ENCODE measurements at places on chromosomes 4 and X.

- DNase-seq: no peak
Observed at GRCh38 chr4:21962691-21963090, 14.1 kb upstream of the KCNIP4 start.

DNA sequence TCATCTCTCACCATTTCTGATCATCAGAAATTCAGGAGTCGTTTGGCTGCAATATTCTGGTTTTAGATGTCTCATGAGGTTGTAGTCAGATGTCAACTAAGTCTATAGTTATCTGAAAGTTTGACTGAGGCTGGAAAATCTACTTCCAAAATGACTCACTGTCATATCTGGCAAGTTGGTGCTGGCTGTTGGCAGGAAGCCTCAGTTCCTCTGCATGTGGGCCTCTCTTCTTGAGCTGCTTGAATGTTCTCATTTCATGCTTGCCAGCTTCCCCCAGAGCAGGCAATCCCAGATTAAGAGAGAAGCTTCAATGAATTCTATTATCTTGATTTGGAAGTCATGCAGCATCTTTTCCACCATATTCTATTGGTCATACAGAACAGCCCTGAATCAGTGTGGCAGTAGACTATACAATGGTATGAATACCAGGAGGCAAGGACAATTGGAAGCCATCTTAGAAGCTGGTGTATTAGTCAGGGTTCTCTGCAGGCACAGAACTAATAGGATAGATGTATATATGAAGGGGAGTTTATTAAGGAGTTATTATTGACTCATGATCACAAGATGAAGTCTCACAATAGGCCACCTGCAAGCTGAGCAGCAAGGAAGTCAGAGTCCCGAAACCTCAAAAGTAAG lies 46.8 kb upstream of the ELF2 start:
- no peak for DNase-seq

DNA sequence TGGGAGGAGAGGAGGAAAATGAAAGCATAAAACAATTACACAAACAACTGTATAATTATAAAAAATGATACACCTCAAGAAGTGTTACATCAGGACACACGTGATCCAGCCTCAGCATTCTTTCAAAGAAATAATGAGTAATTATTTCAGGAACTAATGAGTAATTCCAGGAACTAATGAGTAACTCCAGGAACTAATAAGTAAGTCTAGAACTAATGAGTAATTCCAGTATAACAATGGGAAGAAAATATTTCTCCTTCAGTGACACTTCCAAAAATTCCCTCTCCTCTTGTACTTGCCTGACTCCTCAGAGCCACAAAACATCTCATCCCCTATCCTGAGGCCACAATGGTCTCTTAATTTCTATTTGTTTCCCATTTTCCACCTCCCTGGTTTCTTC lies 63.5 kb upstream of the COL25A1 start:
- no peak for DNase-seq

DNA sequence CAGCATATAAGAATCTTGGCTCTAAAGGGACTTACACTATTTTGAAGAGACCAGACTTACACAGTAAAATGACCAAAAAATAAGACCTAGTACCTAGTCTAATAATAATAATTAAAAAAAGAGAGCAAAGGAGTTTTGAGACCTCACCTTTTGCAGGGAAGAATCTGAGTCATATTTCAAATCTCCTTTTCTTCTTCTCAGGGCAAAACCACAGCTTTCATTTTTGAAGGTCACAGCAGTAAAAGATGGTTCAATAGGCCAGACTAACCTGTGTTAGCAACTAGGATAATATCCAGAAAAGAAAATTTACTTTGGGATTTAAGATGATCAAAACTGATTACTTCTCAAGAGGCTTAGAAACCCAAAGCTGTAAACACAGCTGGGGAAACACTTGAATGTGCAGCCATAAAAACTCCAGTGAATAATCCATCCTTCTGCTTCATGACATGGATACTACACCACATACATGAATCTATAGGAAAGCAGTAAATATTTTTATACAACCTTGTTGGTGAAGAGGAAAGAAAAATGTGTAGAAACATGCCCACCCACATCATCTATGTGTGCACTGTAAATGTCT lies 25.9 kb upstream of the LNX1 start:
- DNase-seq: no peak

- DNase-seq: no peak
Observed at GRCh38 chr4:23710298-23710697, 179.5 kb downstream of the PPARGC1A start.

DNA sequence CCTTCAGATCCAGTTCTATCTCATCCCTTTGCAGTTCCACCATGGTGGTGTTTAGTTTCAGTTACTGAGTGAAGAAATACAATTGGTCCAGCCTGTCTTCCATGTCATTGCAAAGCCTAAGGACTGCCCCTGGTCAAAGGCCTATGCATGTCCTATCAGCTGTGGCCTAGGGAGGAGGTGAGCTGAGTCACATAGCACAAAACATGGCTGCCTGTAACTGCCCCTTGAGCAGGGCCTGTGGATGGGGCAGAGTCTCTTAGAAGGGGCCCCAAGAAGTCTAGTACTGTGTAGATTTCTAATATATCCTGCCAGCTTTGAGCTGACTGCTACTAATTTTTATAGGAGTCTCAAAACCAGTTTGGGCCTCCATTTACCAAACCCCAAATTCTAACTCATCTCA lies 296.7 kb downstream of the FBXW7 start:
- no peak for DNase-seq

GRCh38 chr4:996997-997374 lies 3.8 kb upstream of the SLC26A1 start:
- DNase-seq: no peak

- no peak for DNase-seq
Observed at GRCh38 chr4:101039367-101039766, 308.0 kb downstream of the PPP3CA start.

- DNase-seq: no peak
Observed at GRCh38 chrX:100745806-100746537, 14.1 kb upstream of the SYTL4 start.

DNA sequence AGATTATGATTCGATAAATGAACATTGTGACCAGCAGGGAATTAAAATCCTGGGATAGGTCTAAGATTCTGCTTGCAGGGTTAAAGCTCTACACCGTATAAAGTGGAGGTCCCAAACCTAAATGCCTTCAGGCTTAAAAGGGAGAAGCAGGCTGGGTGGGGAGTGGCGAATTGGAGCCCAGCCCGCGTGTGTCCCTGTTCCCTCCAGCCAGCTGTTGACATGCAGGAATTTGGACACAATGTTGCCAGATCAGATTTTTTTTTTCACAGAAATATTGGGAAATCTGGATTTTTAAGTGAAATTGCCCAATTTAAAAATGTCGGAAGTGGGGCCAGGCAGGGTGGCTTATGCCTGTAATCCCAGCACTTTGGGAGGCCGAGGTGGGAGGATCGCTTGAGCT lies 60.5 kb downstream of the ELF4 start:
- no peak for DNase-seq

DNA sequence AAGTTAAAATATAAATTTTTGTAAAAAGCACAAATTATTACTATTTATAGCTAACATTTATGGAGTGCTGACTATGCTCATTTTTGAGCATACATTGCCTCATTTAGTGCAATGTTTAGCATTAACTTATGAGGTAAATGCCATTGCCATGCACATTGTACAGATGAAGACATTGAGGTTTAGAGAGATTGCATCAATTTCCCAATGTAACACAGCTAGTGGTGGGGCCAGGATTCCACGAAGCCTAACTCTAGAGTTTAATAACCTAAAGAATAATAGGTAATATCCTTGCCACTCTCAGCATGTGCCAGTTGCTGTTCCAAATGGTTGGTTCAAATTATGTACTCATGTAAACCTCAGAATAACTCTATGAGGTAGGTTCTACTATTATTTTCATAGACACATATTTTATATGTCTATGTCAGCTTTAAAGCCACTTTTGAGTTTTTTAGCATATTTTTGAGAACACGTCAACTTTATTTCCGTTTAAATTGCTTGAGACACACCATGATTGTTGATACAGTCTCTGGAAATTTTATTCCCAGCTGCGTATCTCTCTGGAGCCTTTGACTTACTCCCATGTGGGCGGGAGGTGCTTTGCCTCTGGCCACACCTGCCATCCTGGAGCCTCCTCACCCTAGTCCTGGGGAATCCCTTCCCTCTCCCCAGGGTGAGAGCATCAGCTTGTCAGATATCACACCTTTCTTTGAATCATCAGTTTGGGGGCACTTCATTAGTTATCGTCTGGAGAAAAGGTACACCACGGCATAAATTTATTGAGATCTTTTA lies 10.8 kb upstream of the ADH1A start:
- no peak for DNase-seq

DNA sequence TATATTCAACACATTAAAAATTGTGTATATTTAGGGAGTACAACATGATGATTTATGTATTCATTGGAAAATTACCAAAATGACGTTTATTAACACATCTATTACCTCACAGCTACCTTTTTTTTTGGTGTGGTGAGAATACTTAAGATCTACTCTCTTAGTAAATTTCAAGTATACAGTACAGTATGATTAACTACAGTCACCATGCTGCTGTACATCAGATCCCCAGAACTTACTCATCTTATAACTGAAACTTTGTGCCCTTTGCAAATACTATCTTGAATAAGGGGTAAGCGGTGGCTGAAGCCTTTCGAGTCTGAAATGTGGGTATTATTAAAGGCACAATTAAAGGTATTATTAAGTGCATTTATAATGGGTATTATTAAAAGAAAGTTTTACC lies 976 bp downstream of the PHKA1 start:
- DNase-seq: no peak

DNA sequence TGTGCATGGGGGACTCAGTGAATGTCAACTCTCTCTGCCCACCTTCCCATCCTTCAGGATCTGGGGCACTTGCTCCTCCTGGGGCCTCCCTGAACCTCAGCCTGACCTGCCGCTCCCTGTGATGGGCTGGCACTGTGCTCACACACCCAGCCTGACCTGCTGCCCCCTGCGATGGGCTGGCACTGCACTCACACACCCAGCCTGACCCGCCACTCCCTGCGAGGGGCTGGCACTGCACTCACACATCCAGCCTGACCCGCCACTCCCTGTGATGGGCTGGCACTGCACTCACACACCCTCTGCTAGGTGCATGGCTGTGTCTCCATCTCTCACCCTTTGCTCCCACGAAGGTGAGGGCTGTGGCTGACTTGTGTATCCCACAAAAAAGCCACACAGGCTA lies 103.4 kb downstream of the ABLIM2 start:
- DNase-seq: no peak

DNA sequence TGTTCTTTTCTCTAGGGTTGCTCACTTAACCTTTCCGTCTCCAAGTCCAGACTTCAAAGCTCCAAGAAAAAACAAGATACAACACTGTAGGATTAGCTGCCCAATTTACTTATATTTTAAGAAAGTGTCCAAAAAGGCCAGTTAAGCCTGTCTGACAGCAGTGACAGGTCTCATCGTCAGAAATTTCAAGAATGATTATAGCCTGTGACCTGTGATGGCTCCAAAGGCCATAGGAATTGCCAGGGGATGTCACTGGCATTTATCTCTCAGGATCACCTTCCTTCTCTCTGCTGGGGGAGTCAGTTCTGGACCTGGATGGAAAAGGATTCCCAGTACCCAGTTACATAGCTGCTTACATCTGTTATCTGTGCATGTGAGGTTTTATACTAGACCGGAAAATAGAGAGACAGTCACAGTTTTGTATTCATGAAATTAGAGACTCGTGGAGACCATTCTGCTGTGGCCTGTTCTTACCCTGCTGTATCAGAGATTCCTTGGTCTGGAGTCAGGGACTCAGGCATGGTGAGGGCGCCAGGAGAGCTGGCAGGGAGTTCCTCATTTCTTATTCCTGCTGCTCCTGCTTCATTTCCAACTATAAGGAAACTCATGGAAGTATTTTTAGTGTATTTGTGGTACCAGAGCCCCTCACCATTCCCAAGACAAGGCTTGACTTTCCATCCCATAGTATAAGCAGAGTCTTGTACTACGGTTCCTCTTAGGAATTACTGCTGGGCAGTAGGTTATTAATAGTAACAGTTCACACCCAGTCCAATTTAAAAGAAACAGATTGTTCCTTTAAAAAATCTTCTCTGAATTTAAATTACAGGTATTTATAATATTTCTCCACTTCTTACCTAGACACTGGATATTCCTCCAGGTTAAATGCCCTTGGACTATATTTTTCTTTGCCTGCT lies 220.8 kb downstream of the SHROOM3 start:
- no peak for DNase-seq

DNA sequence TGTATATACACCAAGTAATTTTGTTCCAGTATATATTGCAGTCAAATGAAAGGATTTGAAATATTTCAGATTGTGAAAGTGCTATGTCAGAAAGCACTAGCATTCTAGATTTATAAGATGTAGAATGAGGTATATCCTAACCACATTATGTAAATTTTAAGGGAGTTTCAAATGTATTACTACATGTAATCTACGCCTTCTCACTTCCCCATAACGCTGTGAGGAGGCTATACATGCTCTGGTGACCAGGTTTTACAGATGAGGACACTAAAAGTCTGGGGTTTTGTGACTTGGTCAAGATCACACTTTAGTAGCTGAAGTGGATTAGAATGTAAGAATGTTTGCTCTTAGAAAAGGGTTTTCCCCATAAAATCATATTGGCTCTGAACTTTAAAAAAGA lies 8.1 kb downstream of the ENPEP start:
- DNase-seq: no peak

DNA sequence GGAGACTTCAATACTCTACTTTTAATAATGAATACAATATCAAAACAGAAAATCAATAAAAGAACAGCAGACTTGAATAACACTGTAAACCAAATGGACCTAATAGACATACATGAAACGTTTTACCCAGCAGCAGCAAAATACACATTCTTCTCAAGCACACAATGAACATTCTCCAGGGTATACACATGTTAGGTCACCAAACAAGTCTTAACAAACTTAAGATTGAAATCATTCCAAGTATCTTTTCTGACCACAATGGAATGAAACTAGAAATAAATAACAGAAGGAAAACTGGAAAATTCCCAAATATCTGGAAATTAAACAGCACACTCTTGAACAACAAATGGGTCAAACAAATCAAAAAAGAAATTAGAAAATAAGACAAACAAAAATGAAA lies 145.0 kb upstream of the CT83 start:
- no peak for DNase-seq

DNA sequence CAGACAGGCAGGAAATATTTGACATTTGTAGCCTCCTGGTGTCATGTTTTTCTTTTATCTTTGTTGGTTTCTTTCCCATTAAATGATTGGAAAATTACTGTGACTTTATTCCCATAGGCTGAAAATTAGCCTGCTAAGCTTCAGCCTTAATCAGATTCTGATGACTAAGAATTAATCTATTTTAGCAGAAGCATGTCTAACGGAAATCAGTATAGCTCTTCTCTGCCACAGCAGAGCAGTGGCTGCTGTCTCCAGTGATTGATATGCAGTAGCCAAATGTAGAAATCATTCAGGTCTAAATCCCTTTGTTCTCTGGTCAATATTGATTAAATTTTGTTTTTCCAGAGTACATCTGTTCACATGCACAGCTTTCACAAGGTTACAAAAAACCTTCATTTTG lies 199.3 kb downstream of the GC start:
- DNase-seq: no peak
